GM23338 (cell line): ENCODE measurements at places on chromosomes 2 and 18. TPM values are rescaled to one million over a fixed set of nuclear protein-coding genes. Genes with fewer than 3 reads are reported as not detected.

- DNase-seq: peak; percentile 73
Observed at GRCh38 chr2:1887915-1888314, 143.6 kb upstream of the PXDN start.

GRCh38 chr2:74457549-74458131 is 598 bp upstream of the WBP1 start:
- peak; percentile 87 for DNase-seq

GFPT1 gene
- polyA plus RNA-seq: 45.9 and 60.8 TPM in 2 replicates

C2orf72 gene
- 0.17 and 0.37 TPM in 2 replicates for polyA plus RNA-seq
